ENCODE measurements at places on chromosomes 6 and 20.

GRCh38 chr20:1119128-1119505 is 715 bp downstream of the PSMF1 start:
- H3K27me3 ChIP-seq: no peaks in the 10 kb centered on the region
- H3K27ac ChIP-seq: peak overlapping the region; percentile 95
- peaks cover 21% of the 10 kb centered on the region for H3K36me3 ChIP-seq
- DNase-seq: no peak
- H3K4me3 ChIP-seq: peak overlapping the region; percentile 96
- H3K4me1 ChIP-seq: peaks cover 44% of the 10 kb centered on the region

GRCh38 chr20:18172379-18172778 is 34.7 kb downstream of the KAT14 start:
- DNase-seq: no peak
- peaks cover 15% of the 10 kb centered on the region for H3K36me3 ChIP-seq
- H3K4me3 ChIP-seq: no peak overlapping the region
- no peak overlapping the region for H3K27ac ChIP-seq
- H3K4me1 ChIP-seq: peaks cover 23% of the 10 kb centered on the region

GRCh38 chr6:150156460-150156859 is 13.6 kb downstream of the PPP1R14C start:
- DNase-seq: no peak
- peaks cover 42% of the 10 kb centered on the region for H3K27me3 ChIP-seq
- peaks cover 6% of the 10 kb centered on the region for H3K4me1 ChIP-seq
- no peak overlapping the region for H3K4me3 ChIP-seq
- H3K36me3 ChIP-seq: no peaks in the 10 kb centered on the region

GRCh38 chr6:11475016-11475415 is 62.5 kb upstream of the TMEM170B start:
- peaks cover 2% of the 10 kb centered on the region for H3K36me3 ChIP-seq
- no peak for DNase-seq
- no peaks in the 10 kb centered on the region for H3K4me1 ChIP-seq
- H3K27me3 ChIP-seq: peaks cover 40% of the 10 kb centered on the region
- H3K27ac ChIP-seq: no peak overlapping the region
- no peak overlapping the region for H3K4me3 ChIP-seq

DNA sequence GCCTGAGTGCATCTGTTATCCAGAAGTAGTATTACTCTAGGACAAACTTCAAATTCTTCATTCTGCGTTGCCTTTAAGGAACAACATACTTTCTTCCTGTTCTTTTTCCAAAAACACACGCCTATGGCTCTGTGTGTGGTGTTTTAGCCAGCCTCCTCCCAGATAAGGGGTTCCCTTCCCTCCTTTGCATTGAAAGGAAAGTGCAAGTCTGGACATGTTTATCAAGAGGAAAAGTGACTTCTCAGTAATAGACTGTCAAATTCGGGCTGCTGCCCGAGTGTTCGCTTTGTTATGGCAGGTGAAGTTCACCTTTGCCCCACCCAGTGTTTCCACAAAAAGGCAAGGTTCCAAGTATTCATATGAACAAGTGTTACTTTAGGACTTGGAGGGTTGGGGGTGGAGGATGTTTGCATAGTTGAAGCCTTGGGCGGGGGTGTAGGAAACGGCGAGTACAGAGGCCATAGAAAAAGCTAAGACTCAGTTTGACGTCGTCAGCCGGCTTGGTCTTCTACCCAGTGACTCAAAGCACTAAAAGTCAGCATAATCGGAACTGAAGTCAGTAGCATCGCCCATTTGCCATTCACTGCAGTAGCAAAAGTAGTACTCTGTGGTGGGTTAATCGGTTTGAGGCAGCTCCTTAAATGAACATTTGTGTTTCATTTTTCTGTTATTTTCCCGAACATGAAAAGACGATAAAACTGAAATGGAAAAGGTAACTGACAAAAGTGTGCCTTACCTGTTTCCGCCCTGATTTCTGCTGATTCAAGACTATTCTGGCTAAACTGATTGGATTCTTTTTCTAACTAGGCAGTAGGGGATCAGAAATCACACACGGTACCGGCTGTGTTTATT is 12.5 kb downstream of the PRDM1 start:
- H3K27ac ChIP-seq: peak overlapping the region; percentile 98
- peaks cover 18% of the 10 kb centered on the region for H3K36me3 ChIP-seq
- peaks cover 57% of the 10 kb centered on the region for H3K4me1 ChIP-seq
- peak overlapping the region; percentile 99 for H3K4me3 ChIP-seq
- H3K27me3 ChIP-seq: no peaks in the 10 kb centered on the region

- no peak overlapping the region for H3K4me3 ChIP-seq
- peaks cover 6% of the 10 kb centered on the region for H3K4me1 ChIP-seq
- no peaks in the 10 kb centered on the region for H3K27me3 ChIP-seq
- DNase-seq: no peak
Measured at GRCh38 chr6:37396571-37397180, 36.3 kb upstream of the CMTR1 start.

DNA sequence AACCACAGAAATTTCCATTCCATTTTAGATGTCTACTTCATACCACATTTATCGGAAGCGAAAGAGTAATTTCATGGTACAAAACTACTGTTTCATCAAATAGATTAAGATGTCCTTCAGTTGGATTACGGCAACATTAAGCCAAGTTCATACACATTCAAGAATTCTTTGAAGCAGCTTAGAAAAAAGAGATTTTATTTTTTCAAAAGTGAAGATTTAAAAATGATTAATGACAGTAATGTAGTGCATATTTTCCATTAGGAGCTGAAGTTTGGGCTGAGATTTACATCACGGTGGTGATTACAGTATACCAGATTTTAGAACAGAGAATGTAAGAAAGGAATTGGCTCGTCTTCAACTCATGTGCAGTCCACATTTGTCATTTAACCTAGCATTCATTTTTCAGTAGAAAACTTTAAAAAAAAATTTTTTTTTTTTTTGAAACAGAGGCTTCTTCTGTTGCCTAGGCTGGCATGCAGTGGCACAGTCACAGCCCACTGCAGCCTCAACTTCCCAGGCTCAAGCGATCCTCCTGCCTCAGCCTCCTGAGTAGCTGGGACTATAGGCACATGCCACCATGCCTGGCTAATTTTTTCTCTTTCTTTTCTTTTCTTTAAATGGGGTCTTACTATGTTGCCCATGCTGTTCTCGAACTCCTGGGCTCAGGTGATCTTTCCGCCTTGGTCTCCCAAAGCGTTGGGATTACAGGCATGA is 1.9 kb downstream of the SYNJ2 start:
- H3K27me3 ChIP-seq: no peaks in the 10 kb centered on the region
- H3K36me3 ChIP-seq: no peaks in the 10 kb centered on the region
- peak overlapping the region; percentile 92 for H3K27ac ChIP-seq
- H3K4me3 ChIP-seq: peak overlapping the region; percentile 88
- H3K4me1 ChIP-seq: peaks cover 35% of the 10 kb centered on the region

GRCh38 chr6:159973951-159974350 is 5.1 kb downstream of the IGF2R start:
- DNase-seq: no peak
- peaks cover 72% of the 10 kb centered on the region for H3K4me1 ChIP-seq
- H3K27me3 ChIP-seq: no peaks in the 10 kb centered on the region
- no peaks in the 10 kb centered on the region for H3K36me3 ChIP-seq
- H3K4me3 ChIP-seq: no peak overlapping the region

DNA sequence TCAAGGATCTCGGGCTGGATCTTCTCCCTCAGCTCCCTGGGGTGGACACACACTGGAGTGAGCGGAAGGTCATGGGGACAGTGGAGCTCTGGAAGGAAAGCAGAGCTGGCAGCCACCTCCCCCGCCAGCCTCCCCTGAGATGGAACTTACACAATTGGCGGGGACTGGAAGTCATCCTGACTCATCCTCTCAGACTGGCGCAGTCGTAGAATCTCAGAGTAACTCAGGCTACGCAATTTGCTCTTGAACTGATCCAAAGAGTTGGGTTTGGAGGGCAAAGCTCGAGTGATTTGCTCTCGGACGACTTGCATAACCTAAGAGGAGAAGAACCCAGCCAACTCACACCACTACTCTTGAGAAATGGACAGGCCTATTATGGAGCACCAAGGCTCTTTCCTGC is 34.8 kb downstream of the ELMO2 start:
- H3K27me3 ChIP-seq: no peaks in the 10 kb centered on the region
- H3K4me3 ChIP-seq: no peak overlapping the region
- H3K4me1 ChIP-seq: peaks cover 11% of the 10 kb centered on the region
- H3K36me3 ChIP-seq: peaks cover 22% of the 10 kb centered on the region
- H3K27ac ChIP-seq: no peak overlapping the region
- no peak for DNase-seq

DNA sequence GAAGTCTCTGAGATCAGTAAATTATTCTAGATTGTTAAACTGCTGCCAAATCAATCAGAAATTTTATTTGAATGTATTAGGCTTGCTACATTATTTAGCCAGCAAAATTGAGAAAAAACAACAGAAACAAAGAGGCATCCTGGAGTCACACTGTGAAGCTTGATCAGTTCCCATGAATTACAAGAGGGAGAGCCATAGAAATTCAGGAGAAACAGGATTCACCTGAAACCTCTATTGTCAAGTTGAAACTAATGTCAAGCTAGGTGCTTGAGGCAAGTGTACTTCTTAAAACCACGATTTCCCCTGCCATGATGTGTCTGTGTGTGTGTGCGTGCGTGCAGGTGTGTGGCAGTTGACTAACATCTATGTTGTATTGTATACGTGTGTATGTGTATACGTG is 439.1 kb upstream of the NOX3 start:
- H3K27ac ChIP-seq: no peak overlapping the region
- DNase-seq: no peak
- no peaks in the 10 kb centered on the region for H3K36me3 ChIP-seq
- no peak overlapping the region for H3K4me3 ChIP-seq

GRCh38 chr6:156174031-156174890 is 602.9 kb upstream of the ARID1B start:
- H3K4me1 ChIP-seq: peaks cover 8% of the 10 kb centered on the region
- H3K27ac ChIP-seq: peak overlapping the region; percentile 14
- DNase-seq: no peak
- peaks cover 2% of the 10 kb centered on the region for H3K36me3 ChIP-seq

- peaks cover 16% of the 10 kb centered on the region for H3K27me3 ChIP-seq
- H3K36me3 ChIP-seq: no peaks in the 10 kb centered on the region
- no peak overlapping the region for H3K4me3 ChIP-seq
Measured at GRCh38 chr6:133553652-133554051, 312.5 kb downstream of the EYA4 start.

DNA sequence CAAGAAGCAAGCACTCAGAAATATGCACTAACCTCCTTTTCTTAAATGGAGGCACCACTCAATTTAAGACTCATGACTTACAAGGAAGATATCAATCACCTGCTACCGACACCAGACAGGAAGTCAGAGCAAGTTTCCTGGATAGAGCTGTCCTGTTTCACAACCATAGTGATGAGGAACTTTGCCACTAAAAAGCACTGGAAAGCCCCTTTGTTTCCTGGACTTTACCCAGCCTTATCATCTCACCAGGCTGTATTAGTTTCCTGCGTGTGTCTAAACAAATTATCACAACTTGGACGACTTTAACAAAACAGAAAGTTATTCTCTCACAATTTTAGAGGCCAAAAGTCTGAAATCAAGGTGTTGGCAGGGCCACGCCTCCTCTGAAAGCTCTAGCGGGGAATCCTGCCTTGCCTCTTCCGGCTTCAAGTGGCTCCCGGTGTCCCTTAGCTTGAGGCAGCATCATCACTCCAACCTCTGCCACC is 253.8 kb upstream of the STXBP5 start:
- peak overlapping the region; percentile 27 for H3K27ac ChIP-seq
- H3K4me1 ChIP-seq: peaks cover 10% of the 10 kb centered on the region
- H3K4me3 ChIP-seq: no peak overlapping the region
- DNase-seq: no peak

DNA sequence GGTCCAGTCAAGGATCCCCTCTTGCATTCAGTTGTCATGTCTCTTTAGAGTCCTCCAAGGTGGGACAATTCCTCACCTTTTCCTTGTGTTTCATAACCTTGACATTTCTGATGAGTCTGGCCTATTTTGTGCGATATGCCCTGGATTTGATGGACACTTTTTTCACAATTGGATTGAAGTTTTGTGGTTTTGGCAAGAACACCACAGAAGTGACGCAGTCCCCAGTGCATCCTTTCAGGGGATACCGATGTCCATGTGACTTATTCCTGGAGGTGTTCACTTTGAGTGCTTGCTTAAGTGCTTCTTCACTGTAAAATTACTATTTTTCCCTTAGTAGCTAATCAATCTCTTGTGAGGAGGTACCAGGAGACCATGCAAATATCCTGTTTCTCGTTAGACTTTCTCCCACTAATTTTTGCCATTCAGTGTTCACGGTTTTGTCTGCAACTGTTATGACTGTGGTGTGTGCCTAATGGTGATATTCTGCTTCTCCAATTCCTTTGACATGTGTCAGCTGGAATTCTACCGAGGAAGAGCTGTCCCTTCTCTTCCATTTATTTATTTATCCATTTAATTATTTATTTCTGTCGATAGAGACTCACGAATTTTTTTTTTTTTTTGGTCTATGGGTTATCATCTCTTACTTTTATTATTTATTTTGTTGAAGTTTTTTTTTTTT is 30.8 kb downstream of the BPIFB4 start:
- H3K27me3 ChIP-seq: peaks cover 6% of the 10 kb centered on the region
- no peak overlapping the region for H3K27ac ChIP-seq
- no peaks in the 10 kb centered on the region for H3K4me1 ChIP-seq
- H3K4me3 ChIP-seq: no peak overlapping the region
- H3K36me3 ChIP-seq: no peaks in the 10 kb centered on the region

DNA sequence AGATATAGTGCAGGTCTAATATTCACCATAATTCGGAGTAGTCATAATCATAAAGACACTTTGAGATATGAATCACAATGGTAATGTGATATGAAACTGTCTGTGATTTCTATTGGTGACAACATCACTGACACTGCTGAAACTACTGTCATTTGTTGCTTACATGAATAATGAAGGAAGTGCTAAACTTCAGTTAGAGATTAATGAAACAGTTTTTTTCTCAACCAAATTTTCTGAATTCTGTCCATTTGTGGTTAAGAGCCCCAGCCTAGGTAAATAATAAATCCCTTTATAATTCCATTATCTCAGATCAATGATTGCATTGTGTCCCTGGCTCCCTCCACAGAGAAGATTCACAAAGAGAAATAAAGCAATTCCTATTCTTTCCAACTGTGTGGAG is 122.6 kb downstream of the HIVEP2 start:
- DNase-seq: no peak
- peak overlapping the region; percentile 99 for H3K27ac ChIP-seq
- no peaks in the 10 kb centered on the region for H3K27me3 ChIP-seq

All from T-helper 17 cell (primary cell).